ENCODE measurements at places on chromosomes 2 and 18. TPM values are rescaled to one million over a fixed set of nuclear protein-coding genes. Genes with fewer than 3 reads are reported as not detected.

Gene PKP4
- 0.45 TPM for polyA plus RNA-seq

Gene VWA3B
- polyA plus RNA-seq, result not detected

Gene EIF5B
- polyA plus RNA-seq, result 13.8 TPM

Gene PLGLB2
- polyA plus RNA-seq, result not detected

Gene NEUROD1
- polyA plus RNA-seq, result not detected

Gene REG3A
- polyA plus RNA-seq, result not detected

Gene MOGAT1
- not detected for polyA plus RNA-seq

Gene CNNM3
- polyA plus RNA-seq, result 3.5 TPM

Gene EFEMP1
- not detected for polyA plus RNA-seq

Gene SPATA3
- not detected for polyA plus RNA-seq

Gene ZC3H6
- 7.5 TPM for polyA plus RNA-seq

Gene LIMS3
- 0.85 TPM for polyA plus RNA-seq

Gene EGR4
- 0.26 TPM for polyA plus RNA-seq
